ENCODE measurements at places on chromosomes 11 and 22.

DNA sequence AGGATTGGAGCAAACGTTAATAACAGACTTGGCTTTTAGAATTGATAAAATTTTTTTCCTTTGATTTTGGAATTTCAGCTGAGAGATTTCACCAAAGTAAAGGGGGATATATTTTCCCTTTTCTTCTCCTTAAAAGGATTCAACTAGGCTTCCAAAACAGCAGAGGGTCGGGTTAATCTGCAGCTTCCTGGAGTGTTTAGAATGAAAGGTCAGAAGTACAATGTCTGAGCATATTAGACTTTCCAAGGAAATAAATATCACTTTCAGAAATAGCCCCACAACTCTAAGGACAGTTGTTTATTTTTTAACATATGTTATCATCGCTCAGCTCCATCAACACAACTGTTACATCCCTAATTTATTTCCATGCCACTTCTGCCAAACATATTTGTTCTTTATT lies 1532.9 kb upstream of the RAG2 start:
- DNase-seq: no peak

- DNase-seq: no peak
Observed at GRCh38 chr11:2300290-2300935, 1.3 kb downstream of the C11orf21 start.

DNA sequence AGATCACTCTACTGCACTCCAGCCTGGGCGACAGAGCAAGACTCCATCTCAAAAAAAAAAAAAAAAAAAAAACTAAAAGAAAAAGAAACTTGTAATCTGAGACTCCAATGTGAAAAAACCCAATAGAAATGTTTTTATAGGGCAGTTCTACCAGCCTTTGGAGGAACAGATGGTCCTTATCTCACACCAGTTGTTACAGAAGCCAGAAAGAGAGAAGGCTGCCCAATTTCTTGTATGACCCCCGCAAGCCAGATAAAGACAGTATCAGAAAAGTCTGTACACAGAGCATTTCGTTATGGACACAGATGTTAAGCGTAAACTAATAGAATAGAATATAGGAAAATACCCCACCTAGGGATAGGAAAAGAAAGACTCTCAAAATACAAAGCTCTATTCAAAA lies 11.3 kb upstream of the TSGA10IP start:
- no peak for DNase-seq

- no peak for DNase-seq
Observed at GRCh38 chr11:101043940-101044339, 85.7 kb downstream of the PGR start.

DNA sequence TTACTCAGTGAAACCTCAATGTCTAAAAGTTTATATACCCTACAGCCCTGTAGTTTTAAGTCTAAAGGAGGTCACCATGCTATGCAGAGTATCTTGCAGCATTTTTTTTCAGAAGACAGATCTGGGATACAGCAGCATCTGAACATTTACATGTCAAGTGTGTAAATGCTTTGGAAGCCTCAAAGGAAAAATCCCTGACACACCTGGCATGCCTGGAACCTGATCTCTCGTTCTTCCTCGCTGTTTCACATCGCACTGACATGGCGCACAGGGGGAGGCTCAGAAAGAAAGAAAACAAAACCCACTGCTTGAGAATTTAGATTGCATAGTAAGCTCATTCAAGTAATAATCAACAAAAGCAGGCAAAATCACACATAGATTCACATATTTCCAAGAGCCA lies 31.0 kb downstream of the PAX6 start:
- no peak for DNase-seq
